ENCODE measurements at places on chromosomes 12 and 14. TPM values are rescaled to one million over a fixed set of nuclear protein-coding genes. Genes with fewer than 3 reads are reported as not detected.

GRCh38 chr14:68843471-68844209 is 50.8 kb upstream of the ZFP36L1 start:
- peak; percentile 74 for DNase-seq

- DNase-seq, result no peak
These were observed 6.9 kb downstream of the TGM1 start for GRCh38 chr14:24255931-24256711.

DNA sequence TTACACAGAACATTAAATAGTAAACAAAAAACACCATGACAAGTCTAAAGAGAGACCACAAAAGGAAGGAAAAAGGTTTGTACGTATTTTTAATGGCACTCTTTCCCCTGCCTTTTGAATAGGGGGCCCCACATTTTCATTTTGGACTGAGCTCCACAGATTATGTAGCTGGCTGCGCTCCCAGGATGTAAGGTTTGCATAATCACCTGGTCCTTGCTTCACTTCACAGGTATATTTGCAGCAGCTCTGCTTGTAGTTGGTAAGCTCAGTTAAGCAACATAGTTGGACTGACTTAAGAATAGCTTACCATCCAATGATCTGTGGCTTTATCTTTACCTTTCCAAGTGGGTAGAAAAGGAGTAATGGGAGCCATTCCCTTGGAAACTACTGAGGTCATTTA is 454.7 kb downstream of the APAF1 start:
- no peak for DNase-seq

- no peak for DNase-seq
These were observed 37.4 kb downstream of the HSP90AA1 start for GRCh38 chr14:102049258-102050025.

DNA sequence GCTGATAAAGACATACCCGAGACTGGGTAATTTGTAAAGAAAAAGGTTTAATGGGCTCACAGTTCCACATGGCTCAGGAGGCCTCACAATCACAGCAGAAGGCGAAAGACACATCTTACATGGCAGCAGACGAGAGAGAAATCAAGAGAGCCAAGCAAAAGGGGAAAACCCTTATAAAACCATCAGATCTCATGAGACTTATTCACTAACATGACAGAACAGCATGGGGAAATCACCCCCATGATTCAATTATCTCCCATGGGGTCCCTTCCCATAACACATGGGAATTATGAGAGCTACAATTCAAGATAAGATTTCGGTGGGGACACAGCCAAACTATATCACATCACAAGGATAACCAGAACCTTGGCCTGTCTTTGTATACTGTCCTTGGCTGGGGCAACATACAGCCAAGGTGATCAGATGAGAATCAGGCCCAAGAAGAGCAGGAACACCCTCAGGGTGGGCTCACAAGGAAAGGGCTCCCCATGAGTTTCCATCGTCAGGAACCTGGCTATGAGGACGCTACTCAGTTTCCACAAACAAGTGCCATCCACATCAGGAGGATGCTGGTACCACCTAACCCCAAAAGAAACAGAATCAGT is 152.7 kb downstream of the FOXN3 start:
- DNase-seq, result no peak

GRCh38 chr12:49260166-49260565 is 4.7 kb upstream of the TUBA1C start:
- DNase-seq, result peak; percentile 96

GRCh38 chr14:55592436-55592835 is 12.4 kb downstream of the KTN1 start:
- no peak for DNase-seq

DNA sequence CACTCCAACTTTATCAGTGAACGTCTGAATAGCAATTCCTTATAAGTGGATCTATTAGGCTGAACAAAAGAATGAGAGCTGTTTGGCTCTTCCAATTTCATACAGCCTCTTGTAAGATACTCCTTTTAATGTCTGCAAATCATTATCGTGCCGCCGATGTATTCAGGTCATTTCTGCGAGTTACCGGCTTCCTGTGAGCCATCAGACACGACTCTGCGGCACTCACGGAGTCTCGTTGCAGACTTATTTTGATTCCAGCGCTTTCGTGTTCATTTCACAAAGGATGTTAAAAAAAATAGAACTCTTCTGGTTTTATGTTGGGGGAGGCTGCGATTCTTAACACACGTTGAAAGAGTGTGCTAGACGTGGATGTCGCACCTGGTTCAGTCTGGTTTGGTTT is 106.6 kb downstream of the GLT1D1 start:
- DNase-seq, result no peak

DNA sequence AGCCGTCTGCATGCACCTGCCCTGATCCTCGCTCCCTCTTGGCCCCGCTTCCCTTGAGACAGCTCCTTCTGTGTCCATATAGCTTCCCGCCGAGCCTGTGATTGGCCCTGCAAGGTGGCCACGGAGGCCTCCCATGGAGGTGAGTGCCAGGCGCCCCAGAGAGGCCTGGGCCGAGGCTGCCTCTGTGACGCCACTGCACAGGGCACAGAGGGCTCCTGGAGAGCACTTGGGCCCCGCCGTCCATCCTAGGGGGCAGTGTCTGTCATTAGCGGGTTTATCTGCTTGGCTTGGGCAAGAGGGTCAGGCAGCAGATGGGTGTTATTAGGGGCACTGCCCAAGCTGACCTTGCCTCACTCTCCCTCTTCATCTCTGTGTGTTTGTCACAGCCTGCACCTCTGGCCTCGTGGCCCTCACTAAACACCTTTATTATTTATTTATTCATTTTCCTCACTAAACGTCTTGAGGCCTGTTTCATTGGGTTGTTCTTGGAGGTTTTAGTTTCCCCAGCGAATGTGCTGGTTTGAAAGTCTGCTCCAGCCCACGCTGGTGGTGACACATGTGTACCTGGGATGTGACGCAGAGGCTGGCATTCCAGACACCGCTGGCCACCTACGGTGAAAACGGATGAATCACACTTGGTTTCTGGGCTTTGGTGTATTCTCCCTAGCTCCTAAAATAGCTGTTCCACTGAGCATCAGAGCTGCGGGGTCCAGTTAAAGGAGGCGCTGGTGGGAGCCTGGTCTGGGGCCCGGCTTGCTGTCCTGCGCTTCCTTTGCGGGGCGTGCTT is 5.9 kb downstream of the ZFYVE21 start:
- DNase-seq, result no peak

- DNase-seq, result peak; percentile 14
These were observed 27.9 kb downstream of the SIX1 start for GRCh38 chr14:60621386-60621785.

- no peak for DNase-seq
These were observed 68.6 kb upstream of the PLEKHG7 start for GRCh38 chr12:92634202-92634601.

DNA sequence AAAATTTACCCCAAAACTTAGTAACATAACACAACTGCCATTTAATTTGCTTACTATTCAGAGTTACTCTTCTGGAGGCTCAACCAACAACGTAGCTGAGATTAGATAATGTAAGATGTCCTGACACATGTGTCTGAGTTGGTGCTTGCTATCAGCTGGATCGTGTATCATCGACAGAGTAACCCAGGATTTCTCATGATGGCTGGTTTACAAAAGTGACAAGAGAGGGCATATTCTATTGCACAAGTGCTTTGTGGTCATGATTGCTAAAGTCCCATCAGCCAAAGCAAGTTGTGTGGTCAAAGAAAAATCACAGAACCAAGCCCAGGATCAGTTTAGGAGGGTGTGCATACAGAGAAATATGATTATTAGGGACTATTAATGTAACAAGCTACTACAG is 73.4 kb downstream of the CAPZA3 start:
- DNase-seq, result peak; percentile 38

DNA sequence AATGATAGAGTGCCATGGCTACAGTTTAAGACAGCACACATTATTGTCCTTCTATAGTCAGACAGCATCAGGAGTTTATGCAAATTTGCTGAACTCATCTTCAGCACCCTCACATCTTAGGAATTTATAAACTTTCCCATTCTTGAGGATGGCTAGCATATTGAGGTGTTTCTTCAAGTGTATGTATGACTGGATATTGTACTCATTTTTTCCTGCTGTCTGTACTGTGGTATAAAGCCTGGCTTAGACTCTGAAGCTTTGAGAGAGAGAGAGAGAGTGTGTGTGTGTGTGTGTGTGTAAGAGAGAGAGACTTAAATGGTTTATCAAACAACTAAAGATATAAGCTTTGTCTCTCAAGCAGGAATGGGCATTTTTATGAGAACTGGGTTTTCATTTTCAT is 161.6 kb downstream of the PIK3C2G start:
- DNase-seq, result peak; percentile 5

DNA sequence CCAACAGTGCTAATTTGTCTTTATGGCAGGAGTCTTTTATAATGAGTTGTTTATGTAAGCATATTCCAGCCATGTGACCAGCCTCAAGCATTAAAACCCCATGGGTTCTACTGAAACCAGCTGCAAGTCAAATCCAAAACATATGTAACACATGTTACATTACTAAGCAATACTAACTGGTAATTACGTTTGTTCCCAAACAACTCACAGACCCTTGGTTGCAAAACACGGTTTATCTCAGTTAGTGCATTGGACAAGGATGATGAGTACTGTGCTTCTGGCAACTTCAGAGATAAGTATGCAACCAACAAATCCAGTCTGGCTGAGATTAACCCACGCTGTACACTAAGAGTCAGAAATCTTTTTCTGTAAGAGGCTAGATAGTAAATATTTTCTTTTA is 110.1 kb upstream of the FAR2 start:
- DNase-seq, result peak; percentile 89

DNA sequence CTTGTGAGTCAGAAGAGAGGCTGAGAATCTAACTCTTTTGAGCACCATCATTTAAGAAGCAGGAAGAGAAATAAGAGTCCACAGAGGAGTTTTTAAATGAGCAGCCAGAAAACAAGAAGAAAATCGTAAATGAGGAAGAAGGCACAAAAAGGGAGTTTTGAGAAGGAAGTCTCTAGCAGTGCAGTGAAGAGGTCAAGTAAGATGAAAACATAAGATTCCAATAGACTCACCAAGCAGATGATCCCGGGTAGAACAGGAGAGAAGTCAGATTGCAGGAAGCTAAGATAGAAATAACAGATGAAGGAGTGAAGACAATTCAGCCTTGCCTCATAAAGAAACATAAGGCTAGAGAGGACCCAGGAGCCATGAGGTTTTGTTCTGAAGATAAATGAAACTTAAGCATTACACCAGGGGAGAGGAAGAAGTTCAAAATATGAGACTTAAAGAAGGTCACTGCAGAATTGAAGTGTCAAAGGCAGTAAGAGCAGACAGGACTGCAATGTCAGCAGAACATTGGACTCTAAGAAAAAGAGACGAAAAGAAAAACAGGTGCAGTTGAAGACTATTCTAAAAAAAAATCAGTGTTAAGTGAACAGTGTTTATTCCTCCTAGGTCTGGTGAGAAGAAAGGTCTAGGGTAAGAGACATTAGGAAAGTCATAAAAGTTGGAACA is 229.0 kb downstream of the SEC23A start:
- DNase-seq, result no peak

GRCh38 chr14:23544511-23545447 is 6.8 kb downstream of the ZFHX2 start:
- no peak for DNase-seq

- no peak for DNase-seq
These were observed 2.6 kb upstream of the KRT71 start for GRCh38 chr12:52555577-52555976.

DNA sequence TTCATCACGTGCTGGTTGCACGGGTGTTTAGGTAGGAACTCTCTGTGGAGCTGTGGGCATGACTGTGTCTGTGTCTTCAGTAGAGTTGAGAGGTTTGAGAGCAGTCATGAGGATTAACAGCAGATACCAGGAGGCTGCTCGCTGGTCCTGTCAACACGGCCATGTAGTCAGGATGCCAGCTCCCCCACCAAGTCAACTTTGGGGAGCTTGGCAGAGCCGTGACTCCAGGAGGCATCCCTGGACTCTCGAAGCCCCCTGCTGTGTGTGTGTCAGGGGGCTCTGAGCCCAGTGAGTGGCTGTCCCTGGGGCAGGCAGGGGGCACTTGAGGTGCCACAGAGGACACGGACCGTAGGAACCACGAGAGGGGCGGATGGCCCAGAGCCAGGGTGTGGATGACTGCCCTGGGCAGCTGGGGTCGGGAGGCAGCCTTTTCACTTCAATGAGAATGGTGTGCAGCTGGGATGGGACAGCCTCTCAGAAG is 7.2 kb upstream of the GPR132 start:
- DNase-seq, result no peak

DNA sequence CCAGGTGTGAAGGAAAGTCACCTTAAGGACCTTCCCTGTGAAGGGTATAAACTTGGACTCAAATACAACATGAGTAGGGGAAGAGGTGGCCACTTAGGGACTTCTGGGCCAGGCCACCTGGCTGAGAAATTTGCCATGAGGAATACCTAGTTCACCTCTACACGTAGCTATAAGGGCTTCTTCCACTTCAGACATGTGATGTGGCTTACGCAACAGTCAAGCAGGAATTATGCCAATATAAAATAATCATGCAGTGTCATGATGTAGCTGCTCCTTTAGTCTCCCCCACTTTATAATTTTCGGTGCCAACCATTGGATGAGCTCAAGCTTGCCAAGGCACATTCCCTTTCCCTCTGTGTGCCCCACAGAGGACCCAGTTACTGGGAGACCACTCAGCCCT is 166.6 kb upstream of the BCL2L14 start:
- DNase-seq, result no peak

GRCh38 chr14:67151082-67151666 is 38.1 kb upstream of the GARIN2 start:
- peak; percentile 13 for DNase-seq

DNA sequence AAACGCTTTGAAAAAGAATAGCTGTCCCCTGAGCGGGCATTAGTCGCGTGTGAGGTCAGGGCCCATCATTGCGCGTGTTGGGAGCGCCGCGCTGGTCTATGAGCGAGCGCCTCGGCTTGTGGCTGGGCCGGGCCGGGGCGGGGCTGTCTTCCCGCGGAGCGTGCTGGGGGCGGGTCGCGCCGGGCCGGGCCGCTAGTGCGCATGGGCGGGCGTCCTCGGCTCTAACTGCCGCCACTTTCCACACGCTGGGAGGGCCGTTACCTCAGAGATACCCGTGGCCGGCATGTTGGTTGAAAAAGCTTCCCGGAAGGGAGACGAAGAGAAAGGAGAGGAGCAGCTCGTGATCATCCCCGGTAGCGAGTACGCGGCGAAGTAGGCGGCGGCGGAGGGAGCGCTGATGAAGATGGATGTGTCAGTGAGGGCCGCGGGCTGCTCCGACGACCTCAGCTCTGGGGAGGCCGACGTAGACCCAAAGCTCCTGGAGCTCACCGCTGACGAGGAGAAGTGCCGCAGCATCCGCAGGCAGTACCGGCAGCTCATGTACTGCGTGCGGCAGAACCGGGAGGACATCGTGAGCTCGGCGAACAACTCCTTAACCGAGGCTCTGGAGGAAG is at the start of gene EID3:
Gene EID3, plus strand, starts transcription at position 202 of the 614 bp plus-strand sequence. Its CDS starts 196 bp downstream, at position 398.
- DNase-seq, result peak; percentile 67

Gene PDE3A
- 16.2 TPM for total RNA-seq

Gene ETFBKMT
- total RNA-seq, result 6.2 TPM

Gene CIROP
- total RNA-seq, result not detected

Gene NKX2-8
- not detected for total RNA-seq

Gene ANP32D
- not detected for total RNA-seq

Gene PPP1R1A
- not detected for total RNA-seq

Gene LGMN
- 44.0 TPM for total RNA-seq

Data from fibroblast of the aortic adventitia (primary cell).